ENCODE measurements at places on chromosomes 1 and 21.

GRCh38 chr1:21874778-21875547 lies 62.1 kb downstream of the HSPG2 start:
- peak; percentile 45 for DNase-seq

DNA sequence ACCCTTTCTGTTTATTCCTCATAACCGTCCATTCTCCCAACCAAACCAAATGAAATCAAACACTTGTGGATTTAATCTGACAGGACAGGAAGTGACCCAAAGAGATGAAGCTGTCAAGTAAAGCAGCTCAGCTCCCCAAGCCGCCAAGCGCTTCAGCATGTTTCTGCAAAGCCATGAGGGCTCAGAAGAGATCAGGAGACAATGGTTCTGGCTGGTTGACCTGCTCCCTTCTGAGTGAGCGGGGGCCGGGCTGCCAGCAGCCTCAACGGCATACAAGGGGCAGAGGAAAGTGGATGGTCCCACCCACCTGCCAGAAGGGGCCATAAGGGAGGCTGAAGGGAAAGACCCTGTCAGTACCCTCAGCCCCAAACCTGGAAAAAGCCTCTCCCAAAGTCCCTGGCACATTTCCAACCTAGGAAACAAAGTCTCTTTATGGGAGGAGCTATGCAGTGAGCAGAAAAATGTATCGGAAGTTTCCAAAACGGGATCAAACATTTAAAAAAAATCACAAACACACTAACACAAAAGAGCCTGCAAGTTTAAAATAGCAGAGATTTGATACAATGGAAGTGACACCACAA lies 45.4 kb downstream of the SLC45A1 start:
- no peak for DNase-seq

- no peak for DNase-seq
These were observed 69.8 kb upstream of the DIRAS3 start for GRCh38 chr1:68120136-68120791.

GRCh38 chr1:234938924-234939323 lies 189.7 kb downstream of the TOMM20 start:
- no peak for DNase-seq

- peak; percentile 32 for DNase-seq
These were observed 582 bp downstream of the ORC1 start for GRCh38 chr1:52403566-52404115.

DNA sequence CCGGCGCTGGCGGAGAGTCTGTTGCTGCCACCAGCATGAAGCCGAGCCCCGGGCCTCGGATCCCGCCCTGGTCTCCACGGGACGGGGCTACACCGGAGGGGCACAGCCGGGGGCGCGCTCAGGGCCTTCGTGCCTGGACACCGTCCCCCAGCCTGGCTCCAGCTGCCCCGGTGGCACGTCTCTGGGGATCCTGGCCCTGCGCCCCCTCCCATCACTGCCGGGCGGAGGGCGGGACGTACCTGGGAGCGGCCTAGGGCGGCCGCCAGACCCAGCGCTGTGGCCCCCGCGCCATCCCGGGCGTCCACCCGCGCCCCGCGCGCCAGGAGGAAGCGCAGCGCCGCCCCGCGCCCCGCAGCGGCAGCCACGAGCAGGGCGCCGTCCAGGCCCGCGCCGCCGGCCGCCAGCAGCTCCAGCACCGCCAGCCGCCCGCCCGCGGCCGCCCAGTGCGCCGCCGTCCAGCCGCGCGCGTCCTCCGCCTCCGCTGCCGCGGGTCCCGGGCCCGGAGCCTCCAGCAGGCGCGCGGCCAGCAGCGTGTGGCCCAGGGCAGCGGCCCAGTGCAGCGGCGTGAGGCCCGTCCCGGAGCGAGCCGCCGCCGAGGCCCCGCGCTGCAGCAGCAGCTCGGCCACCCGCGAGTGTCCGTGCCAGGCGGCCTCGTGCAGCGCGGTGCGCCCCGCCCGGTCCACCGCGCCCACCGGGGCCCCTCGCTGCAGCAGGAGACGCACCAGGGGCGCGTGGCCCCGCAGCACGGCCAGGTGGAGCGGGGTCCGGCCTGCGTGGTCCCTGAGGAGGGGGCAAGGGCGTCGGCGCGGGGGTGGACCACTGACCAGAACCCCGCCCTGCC lies 1.0 kb downstream of the ANKRD65 start:
- no peak for DNase-seq

DNA sequence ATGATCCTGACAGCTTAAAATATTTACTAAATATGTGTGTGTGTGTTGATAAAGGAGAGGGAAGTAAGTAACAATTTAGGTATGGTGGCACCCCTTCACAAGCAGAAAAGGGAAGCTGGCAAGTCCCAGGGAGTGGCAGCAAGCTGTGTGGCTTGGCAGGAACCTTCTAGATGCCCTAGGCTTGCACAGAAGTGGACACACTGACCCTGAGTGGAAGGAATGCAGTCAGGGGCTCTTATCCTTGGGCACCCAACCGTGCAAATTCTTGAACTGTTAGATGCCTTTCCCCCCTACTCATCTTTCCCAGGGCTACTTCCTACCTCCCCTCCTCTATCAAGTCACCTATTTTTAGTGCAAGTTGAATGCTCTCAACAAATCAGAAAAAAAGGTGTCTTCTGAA lies 18.9 kb downstream of the ACP6 start:
- DNase-seq, result no peak

- no peak for DNase-seq
These were observed 356 bp downstream of the INTS11 start for GRCh38 chr1:1324084-1324523.

DNA sequence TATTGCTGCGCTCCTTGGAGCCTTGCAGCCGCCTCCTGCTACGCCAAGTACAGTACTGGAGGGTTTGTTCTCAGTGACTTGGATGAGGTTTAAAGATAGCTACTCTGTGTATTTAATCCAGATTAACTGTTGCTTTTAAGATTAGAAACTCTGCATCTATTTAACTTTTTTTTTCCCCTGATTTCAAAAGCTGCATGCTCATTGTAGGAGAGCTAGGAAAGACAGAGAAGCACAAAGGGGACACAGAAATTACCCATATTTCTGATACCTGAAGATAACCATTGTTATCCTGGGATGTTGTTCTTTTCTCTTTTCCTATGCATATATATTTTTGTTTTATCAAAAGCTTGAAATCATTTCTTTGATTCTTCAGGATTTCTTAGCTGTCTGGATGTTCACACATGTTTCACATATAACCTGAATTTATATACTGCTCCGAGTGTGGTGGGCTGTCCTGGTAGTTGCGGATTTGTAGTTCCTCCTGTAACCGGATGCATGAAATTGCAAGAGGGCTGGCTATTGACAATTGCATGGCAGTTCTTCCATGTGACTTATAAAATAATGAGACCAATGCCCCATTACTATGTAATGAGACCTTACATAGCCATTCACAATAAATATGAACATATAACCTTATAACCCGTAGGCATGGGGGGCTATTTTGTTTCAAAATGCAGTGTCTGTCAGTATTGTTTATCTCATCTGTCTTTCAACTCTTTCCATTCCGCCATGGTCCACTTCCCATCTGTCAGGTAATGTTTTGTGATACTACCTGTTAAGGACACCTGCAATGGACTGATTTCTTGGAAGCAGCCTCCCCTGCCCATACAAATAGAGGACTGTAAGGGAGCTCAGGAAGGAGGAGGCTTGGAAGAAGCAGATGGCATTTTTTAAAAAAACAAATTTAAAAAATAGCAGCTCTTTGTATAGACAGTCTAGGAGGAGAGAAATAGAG lies 1.4 kb downstream of the RAVER2 start:
- peak; percentile 18 for DNase-seq

DNA sequence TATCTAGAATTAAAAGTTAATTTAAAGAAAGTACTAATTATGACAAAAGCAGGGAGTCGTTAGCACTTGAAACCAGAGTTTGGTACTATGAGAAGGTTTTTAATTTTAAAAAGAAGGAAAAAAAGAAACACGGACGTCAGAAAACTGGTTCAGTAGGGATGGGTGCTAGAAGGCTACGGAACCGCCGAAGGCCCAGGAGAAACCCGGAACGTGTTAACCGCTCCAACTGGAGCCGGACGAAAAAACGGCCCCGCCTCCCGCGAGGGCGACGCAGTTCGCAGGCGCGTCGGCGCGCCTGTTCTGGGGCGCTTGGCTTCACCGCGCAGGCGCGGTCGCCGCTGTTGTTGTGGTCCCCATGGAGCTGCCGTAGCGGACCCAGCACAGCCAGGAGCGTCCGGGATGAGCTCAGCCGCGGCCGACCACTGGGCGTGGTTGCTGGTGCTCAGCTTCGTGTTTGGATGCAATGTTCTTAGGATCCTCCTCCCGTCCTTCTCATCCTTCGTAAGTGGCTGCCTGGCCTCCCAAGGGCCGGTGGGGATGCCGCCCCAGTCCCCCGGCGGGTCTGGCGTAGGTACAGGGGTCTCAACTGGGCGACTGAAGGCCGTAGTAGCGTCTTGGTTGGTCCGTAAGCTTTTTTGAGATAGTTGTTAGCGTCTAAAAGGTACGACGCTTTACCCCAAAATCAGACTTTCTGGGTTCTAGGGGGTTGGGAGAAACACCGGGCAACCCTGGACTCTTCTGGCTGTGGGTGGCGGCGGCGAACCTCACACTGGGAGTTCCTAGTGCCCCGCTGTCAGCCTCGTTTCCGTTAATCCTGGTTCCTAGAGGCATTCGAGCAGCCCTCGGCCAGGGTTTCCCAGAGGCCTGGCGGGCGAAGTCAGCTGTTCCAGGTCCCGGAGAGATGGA lies 31.4 kb upstream of the HMGN1 start:
- peak; percentile 81 for DNase-seq

DNA sequence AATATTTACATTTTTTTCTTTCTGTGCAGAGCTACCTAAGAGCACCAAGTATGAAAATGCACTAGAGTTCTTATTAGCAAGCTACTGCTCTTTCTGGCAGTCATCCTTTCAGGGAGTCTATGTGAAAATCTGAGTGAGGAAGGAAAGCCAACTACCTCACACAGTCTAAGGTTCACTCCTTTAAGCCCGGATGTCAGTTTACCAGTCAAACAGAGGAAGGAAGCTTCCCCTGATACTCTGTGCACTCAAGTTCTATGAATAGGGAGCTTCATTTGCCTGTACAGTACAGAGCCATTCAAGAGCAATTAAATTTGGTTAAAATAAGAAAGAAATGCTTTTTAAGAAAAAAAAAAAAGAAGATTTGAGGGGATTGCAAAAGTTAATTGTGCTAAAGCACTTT lies 6.9 kb downstream of the COL11A1 start:
- no peak for DNase-seq

DNA sequence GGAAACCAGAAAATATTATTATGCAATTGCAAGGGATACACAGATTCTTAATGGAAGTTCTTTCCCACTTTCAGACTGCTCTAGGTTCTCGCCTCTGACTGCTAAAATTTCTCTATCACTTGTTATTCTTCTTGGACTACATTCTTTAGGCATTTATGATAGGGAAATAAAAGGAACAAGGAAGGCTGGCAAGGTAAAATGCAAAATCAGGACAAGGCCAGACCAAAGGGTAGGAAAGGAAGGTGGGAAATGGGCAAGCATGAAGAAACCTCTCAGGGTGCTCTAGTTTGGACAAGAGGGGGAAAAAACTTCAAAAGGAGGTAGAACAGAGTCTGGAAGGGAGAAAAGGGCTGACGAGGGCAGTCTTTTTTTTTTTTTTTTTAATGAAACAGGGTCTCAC lies 26.2 kb downstream of the UROD start:
- no peak for DNase-seq

DNA sequence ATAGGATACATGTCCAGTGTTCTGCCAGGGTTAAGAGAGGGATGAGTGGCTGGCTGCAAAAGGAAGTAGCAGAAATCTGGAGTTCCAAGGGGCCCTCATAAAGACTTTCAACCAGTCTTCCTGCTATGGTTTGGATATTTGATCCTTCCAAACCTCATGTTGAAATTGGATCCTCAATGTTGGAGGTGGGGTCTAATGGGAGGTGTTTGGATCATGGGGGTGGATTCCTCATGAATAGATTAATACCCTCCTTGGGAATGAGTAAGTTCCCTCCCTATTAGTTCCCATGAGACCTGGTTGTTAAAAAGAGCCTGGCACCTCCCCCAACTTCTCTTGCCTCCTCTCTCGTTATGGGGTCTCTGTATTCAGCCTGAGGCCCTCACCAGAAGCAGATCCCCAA lies 10.1 kb upstream of the GNG12 start:
- DNase-seq, result peak; percentile 11

GRCh38 chr21:21463456-21463855 lies 465.2 kb downstream of the NCAM2 start:
- DNase-seq, result no peak

- DNase-seq, result no peak
These were observed 351.4 kb downstream of the HLX start for GRCh38 chr1:221230605-221231004.

- DNase-seq, result no peak
These were observed 306.2 kb downstream of the TTLL7 start for GRCh38 chr1:83692524-83693381.

GRCh38 chr21:37365517-37366481 lies 774 bp upstream of the DYRK1A start:
- peak; percentile 86 for DNase-seq

DNA sequence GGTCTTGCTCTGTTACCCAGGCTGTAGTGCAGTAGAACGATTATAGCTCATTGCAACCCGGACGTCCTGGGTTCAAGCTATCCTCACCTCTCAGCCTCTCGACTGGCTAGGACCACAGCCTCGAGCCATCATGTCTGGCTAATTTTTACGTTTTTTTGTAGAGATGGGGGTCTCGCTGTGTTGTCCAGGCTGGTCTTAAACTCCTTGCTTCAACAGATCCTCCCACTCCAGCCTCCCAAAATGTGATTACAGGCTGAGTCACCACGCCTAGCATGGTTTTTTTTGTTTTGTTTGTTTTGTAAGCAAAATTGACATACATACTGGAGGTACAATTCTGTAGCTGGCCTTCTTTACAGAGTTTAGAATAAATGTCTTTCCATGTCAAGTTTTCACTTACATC lies 994 bp upstream of the LAMTOR5 start:
- no peak for DNase-seq

GRCh38 chr1:84851839-84852238 lies 41.2 kb downstream of the LPAR3 start:
- no peak for DNase-seq

DNA sequence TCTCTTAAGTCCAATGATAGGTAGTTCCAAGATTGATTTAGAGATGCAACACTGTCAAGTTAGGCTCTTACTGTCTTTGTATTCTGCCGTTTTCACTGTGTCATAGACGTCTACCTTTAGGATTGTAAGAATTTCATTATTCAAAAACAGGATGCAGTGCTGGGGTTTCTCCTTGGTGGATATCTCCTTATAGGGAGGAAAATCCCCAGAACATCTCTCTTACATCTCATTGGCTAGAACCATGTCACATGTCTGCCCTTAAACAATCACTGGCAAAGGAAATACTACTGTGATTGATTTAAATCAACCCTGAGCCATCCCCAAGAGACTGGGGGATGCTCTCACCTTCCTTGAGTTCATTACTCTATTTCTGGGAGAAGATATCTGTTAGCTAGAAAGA lies 10.9 kb upstream of the FUBP1 start:
- DNase-seq, result no peak

DNA sequence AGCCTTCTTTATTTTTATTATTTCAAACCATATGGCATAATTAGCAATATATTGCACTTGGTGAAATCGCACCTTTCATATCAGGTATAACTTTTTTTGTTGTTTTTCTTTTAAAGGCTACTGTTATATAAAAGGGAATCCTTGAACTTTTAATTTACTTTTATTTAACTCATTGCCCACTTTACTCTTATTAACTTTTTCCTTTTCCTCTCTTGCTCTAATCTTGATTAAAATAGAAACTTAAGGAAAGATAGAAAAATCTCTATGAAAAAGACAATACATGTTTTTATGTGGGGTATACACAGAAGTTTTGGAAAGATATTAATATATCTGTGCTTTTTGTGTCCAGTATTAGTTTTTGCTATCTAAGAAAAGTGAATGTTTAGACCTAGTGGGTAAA lies 805.8 kb downstream of the USP25 start:
- DNase-seq, result no peak
